ENCODE measurements at places on chromosomes 13 and 19.

DNA sequence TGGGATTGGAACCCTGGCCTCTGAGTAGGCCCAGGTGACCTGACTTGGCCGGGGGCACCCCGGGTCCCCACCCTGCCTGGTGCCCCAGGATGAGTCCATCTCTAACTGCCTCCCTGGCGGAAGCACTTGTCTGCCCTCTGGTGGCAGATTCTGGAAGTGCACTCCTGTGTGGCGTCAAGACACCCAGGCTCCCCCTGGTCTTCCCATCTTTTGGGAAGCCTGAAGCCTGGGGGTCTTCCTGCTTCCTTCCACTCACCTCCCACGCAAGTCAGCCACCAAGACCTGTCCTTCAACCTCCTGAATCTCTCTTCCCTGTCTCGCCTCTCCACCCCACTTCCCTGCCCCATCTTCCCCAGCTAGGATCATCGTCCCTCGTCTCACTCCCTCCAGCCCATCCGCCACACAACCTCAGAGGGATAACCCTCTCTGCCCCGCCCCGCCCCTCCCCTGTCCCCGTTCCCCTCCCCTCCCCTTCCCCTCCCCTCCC is 7.4 kb downstream of the RABAC1 start:
- DNase-seq = no peak

- DNase-seq = no peak
These were observed 29.4 kb upstream of the NDFIP2 start for GRCh38 chr13:79451500-79451962.

- no peak for DNase-seq
These were observed 6.5 kb upstream of the LIPE start for GRCh38 chr19:42433503-42434260.

DNA sequence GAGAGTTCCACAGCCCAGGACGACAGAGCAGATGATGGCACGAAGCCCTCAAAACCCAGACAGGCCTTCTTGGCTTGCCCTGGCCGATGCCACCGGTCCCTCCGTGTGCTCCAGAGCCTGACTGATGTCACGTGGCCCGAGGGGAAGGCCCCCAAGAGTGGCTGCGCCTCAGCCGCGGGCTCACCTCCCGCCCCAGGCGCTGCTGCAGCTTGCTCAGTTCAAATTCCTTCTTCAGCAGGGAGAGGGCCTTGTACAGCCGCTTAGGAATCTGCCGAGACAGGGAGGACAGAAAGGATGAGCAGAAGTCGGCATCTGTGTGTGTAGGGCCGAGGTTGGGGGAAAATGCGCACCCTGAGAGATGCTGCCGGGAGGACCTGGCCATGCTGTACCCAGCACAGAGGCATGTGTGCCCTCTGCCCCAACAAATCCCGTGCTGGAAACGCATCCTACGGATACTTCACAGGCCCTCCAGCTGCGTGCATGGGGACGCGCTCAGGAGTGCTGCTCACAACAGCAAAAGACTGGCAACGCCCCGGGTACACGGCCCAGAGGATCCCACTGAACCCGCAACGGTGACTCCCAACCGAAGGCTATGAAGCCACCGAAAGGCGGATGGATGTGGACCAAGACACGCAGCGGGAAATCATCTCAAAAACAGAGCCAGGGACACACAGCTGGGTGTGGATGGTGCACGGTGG is 12.9 kb downstream of the LONP1 start:
- DNase-seq = no peak

- DNase-seq = no peak
These were observed 751 bp downstream of the ZNF584 start for GRCh38 chr19:58409010-58409790.

DNA sequence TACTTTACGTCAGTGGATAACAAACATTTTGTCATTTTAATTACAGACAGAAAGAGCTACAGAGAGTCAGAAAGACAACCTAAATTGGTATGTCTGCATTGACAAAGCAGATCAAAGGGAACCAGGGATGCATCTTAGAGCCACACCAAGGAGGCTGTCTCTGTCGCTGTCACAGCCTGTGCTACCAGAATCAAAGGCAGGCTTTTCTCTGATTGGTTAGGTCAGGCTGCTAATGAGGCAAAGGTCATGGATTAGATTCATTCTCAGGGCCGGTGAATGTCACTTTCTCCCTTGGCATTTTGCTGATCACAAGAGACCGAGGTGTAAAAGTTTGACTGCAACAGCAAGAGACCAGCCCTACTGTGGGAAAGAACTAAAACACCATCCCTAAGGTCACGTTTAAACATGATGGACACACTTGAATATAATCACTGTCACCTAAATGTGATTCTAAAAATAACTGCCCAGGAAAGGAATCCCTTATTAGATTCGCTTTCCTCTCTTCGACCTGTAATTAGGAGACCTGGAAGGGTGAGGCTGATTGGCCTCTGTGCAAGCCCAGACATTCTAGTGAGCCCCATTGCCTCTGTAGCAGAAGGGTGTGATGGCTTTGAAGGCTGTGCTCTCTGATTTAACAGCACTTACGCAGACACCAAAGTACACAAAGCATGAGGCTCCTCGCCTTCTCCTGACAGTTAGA is 314.4 kb upstream of the NBEA start:
- no peak for DNase-seq

- no peak for DNase-seq
These were observed 5.0 kb downstream of the MLLT1 start for GRCh38 chr19:6274756-6275155.

DNA sequence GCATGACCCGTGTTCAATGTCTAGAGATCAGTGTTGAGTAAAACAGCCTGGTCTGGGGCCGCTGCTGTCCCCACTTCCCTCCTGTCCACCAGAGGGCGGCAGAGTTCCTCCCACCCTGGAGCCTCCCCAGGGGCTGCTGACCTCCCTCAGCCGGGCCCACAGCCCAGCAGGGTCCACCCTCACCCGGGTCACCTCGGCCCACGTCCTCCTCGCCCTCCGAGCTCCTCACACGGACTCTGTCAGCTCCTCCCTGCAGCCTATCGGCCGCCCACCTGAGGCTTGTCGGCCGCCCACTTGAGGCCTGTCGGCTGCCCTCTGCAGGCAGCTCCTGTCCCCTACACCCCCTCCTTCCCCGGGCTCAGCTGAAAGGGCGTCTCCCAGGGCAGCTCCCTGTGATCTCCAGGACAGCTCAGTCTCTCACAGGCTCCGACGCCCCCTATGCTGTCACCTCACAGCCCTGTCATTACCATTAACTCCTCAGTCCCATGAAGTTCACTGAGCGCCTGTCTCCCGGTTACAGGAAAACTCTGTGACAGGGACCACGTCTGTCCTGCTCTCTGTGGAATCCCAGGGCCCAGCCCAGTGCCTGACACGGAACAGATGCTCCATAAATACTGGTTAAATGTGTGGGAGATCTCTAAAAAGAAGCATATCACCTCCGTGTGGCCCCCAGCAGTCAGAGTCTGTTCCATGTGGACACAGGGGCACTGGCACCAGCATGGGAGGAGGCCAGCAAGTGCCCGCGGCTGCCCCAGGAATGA is 1.5 kb upstream of the CEACAM5 start:
- no peak for DNase-seq

DNA sequence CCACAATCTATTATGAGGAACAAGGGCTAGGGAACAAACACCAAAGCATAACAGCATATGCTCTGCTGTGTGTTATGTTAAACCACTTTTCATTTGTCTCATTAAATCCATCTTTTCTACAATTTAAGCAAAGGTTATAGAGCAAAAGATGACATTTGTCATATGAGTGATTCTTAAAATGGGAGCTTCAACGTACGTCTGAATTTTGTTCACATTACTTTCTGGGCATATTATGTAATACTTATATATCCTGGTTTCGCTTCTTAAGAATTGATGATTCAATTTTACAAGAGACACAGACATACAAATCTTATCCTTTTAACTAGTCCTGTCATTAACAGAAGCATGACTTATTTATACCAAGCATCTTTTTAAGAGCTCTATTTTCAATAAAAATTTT is 3.3 kb upstream of the TPP2 start:
- no peak for DNase-seq

- DNase-seq = no peak
These were observed 652.0 kb downstream of the LIG4 start for GRCh38 chr13:107563099-107563925.

- no peak for DNase-seq
These were observed 27.2 kb downstream of the FOXO1 start for GRCh38 chr13:40639221-40639681.

DNA sequence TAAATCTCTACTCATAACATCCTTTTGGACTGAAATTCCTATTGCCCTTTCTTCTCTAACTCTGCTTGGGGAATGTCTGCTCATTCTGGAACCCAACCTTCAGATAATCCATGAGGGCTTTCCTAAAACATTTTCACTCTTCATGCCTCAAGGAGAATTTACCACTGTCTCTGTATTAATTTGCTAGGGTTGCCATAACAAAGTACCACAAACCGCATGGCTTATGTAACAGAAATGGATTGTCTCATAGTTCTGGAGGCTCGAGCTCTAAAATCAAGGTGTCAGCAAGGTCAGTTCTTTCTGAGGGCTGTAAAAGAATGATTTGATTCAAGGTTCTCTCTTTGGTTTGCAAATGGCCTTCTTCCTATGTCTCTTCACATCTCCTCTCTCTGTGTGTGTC is 209.7 kb downstream of the LACC1 start:
- DNase-seq = no peak

- no peak for DNase-seq
These were observed 2280.4 kb upstream of the PCDH20 start for GRCh38 chr13:63696055-63696454.

Measured in thoracic aorta (tissue), 2 donors.